ENCODE measurements at places on chromosomes 6 and 20. TPM values are rescaled to one million over a fixed set of nuclear protein-coding genes. Genes with fewer than 3 reads are reported as not detected.

The COL11A2 gene
- total RNA-seq: 0.94 TPM

GRCh38 chr6:34236131-34236442, 586 bp upstream of the HMGA1 start:
- no peak for DNase-seq

GRCh38 chr6:84193114-84193708, 34.2 kb downstream of the CEP162 start:
- no peak for DNase-seq

The ECT2L gene
- total RNA-seq: 0.70 TPM
